Uterus (tissue), 4 donors: ENCODE measurements at places on chromosomes 11 and 22. TPM values are rescaled to one million over a fixed set of nuclear protein-coding genes. Genes with fewer than 3 reads are reported as not detected.

The UPK3A gene
- total RNA-seq, result not detected

The TEX54 gene
- total RNA-seq, result not detected

The TUB gene
- 53.9 TPM for total RNA-seq

The VPREB1 gene
- not detected for total RNA-seq

The JHY gene
- 1.7 TPM for total RNA-seq

The MDK gene
- 305 TPM for total RNA-seq

The MICALL1 gene
- total RNA-seq, result 66.3 TPM

The MMP27 gene
- not detected for total RNA-seq

The IL18 gene
- total RNA-seq, result 1.2 TPM

The SYNGR1 gene
- 42.7 TPM for total RNA-seq

The MGAT3 gene
- 9.5 TPM for total RNA-seq

The RAG2 gene
- total RNA-seq, result not detected

The SHANK3 gene
- total RNA-seq, result 101 TPM

The PNPLA3 gene
- total RNA-seq, result 0.58 TPM

The RBM14 gene
- 86.4 TPM for total RNA-seq

The CYTH4 gene
- total RNA-seq, result 6.1 TPM

The TSGA10IP gene
- not detected for total RNA-seq

The TSPO gene
- total RNA-seq, result 214 TPM

- no peak for DNase-seq
Measured at GRCh38 chr11:34791780-34792542, 124.2 kb downstream of the APIP start.

- no peak for DNase-seq
Measured at GRCh38 chr22:36424901-36425579, 37.3 kb upstream of the MYH9 start.

- no peak for DNase-seq
Measured at GRCh38 chr11:68266936-68267880, 4.6 kb downstream of the C11orf24 start.

DNA sequence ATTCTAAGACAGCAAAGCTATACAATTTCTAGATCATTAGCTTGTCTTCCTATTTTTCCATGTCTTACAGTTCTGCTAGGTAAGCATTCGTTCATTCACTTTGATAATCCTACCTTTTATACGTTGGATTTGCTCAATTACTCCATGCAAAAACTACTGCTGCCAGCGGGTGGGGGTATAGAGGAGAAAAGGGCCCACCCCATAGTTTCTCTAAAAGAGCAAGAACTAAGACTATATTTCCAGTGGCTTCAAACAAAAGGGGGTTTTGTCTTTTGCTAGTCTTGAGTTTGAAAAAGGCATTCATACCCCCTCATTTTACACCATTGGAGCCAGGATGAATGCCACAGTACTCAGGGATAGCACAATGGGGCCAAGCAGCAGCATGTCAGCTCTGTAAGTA is 155.7 kb downstream of the WT1 start:
- DNase-seq, result no peak

DNA sequence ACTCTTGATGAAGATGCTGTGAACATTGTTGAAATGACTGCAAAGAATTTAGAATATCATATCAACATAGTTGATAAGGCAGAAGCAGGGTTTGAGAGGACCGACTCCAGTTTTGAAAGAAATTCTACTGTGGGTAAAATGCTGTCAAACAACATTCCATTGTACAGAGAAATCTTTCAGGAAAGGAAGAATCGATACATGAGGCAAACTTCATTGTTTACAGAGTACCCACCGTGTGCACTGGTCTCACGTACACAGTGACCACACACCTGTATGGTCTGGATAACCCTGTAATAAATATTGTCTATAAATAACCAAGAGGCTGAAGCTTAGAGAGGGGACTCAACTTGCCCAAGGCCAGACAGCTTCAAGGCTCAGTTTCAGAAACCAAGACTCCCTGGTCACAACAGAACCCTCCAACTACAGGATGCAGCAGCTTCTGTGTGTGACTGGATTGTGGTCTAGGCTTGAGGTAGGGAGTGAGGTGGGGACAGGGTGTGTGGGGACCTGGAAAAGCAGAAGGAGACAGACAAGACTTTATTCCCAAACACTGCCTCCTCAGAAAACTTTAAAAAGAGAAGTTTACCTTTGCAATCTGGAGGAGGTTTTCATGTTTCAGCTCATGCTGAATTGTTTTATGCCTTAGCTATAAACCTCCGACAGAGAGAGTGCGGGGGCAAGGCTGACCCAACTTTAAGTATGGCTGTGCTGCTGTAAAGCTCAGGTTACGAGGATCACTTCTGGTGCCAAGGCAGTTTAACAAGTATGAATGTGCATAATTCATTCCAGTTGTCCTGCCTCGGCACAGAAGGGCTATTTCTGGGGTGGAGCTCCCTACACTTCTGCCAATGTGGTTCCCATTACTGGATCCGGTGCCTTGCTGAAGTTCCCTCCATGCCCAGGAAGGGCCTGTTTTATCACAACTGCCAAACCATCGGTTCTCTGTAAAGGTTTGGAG is 372.6 kb upstream of the NARS2 start:
- peak; percentile 71 for DNase-seq

- no peak for DNase-seq
Measured at GRCh38 chr11:11866203-11866602, 24.4 kb downstream of the USP47 start.

- peak; percentile 22 for DNase-seq
Measured at GRCh38 chr11:15941206-15941770, 415.1 kb downstream of the SOX6 start.

- no peak for DNase-seq
Measured at GRCh38 chr11:61054513-61054912, 47.8 kb upstream of the CD5 start.

DNA sequence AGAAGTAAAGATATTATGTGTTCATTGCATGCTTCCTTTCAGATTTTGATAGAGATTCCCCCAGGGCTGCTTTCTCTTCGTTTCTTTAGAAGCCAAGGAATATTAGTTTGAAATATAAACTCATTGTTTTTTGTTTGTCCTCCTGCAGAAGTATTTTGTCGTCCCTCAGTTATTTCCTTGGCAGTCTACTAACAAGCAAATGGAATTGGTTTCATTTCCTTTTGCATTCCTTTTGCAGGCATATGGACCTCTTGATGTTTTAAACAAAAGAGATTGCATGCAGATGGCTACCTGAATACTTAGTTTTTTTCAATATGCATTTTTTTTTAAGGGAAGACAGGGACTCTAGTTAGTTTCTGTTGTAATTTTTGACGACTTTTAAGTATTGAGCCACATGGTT is 62.2 kb downstream of the BCL2L13 start:
- DNase-seq, result no peak

DNA sequence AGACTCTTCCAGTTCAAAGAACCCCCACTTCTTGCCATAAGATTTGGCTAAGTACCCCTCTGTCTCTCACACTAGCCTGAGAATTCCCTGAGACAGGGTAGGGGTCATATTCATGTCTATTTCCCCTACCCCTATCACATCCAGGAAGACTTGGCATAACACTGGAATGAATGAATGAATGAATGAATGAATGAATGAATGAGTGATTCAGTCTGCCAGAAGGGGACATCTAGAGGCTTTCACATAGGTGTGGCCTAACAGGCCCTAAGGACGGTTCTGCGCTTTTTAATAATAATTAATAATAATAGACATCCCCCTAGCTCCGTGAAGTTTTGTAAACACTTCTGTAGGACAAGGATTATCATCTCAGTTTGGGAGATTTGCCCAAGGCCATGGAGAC is 415.7 kb downstream of the TENM4 start:
- DNase-seq, result no peak

DNA sequence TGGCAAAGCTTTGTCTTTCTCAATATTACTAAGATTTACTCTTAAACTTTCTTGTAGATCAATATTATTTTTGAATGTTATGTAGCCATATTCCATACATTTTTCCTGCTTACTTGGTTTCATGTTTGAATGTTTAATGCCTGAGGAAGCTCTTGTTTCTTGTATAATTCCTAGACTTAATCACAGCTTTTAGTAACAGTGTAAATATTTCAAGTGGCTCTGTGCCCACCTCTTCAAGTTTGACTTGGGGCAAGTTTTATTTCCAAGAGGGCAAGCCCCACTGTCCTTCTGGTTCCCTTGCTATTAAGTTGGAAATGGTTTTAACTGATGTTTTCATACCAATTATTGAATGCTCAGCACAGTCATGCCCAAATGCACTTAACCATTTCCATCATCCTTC is 1004.1 kb downstream of the OPCML start:
- no peak for DNase-seq

GRCh38 chr22:49297871-49298721 is 529.6 kb downstream of the BRD1 start:
- no peak for DNase-seq

DNA sequence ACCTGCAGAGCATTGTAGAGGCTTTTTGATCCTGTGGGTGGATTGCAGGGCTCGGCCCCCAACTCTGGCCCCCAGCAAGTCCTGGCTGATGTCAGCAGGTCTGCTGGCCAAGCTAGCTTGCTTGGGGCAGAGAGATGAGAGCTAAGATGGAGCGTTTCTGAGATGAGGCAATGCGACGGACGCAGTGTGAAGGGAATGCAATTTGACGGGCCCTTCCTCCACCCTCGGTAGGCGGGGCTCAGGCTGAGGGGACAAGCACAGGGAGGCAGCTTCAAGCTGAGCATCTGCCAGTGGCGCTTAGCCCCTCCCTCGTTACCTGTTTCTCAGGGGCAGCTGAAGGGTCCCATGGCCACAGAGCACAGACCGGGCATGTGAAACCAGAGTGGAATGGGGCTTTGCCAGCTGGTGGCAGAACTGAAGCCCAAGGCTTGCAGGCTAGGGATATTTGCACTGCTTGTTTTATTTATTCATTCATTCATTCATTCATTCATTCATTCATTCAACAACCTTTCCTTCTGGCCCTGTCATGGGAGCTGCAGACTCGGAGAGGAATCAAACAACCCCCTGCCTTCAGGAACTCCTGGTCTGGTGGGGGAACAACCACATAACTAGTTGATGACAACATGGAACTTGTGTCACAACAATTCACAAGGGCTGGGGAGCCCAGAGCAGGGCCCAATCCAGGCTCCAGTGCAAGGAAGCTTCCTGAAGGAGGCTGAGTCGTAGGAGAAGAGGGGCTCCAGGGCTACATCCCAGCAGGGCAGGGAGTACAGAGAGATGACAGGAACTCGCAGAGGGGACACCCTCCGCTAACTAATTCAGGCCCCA is 66.8 kb downstream of the THAP12 start:
- DNase-seq, result no peak

GRCh38 chr11:27255447-27255828 is 107.6 kb downstream of the CCDC34 start:
- no peak for DNase-seq

DNA sequence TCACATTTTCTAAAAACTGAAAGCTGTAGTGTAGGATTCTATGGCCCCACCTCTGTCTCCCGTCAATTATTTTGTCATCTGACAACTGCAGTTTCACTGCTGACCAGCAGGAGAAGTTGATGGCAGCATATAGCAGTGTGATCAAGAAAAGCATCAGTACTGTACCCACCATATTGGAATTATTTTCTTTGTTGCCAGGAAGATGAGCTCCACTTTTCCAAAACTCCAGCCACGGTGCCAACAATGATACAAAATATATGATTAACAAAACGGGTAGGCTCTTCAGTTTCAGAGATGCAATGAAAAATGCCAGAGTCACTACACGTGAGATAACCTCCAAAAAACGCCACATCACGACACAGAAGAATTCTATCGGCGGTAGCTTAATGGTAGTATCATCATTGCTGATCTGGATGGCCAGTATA is 41.3 kb downstream of the XKR3 start:
- no peak for DNase-seq

- DNase-seq, result no peak
Measured at GRCh38 chr22:29635734-29636357, 32.4 kb downstream of the NF2 start.

GRCh38 chr11:18397921-18398320 is 3.6 kb downstream of the LDHA start:
- no peak for DNase-seq

DNA sequence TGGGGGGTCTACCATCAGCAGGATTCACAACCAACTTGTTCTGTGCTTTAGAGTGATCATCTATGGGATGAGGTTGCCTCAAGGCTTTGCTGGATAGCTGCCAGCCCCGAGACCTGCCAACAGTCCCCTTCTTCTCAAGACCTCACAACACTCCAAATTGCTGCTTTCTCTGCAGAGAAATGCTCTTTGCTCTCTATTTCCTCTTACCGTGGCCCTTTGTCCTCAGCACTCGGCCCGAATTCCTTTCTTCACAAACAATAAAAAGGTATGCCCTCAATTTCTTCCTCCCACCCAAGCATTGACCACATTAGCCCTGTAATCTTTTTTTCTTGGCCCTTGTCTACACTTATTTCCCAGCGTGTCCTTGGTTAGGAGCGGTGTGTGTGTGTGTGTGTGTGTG is 147.4 kb upstream of the SNX19 start:
- no peak for DNase-seq

DNA sequence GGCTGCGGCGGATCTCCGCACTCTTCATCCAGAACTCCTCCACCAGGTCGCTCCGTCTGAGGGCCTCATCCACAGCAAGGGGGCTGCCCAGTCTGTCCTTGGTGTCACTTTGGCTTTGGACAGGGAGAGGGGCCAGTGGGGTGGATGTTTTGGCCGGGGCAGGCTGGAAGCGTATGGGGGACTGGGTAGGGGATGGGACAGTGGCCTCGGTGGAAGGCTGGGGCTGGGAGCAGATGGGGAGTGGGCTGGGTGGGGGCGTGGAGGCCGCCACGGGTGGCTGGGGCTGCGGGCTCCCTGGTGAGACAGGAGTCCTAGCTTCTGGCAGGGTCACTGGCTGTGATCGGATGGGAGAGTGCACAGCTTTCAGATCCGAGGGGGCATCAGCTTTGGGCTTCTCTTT is 44.4 kb upstream of the BID start:
- DNase-seq, result no peak

- no peak for DNase-seq
Measured at GRCh38 chr11:69494851-69495250, 13.4 kb downstream of the LINC01488 start.

GRCh38 chr11:86580535-86580934 is 91.9 kb downstream of the ME3 start:
- no peak for DNase-seq

DNA sequence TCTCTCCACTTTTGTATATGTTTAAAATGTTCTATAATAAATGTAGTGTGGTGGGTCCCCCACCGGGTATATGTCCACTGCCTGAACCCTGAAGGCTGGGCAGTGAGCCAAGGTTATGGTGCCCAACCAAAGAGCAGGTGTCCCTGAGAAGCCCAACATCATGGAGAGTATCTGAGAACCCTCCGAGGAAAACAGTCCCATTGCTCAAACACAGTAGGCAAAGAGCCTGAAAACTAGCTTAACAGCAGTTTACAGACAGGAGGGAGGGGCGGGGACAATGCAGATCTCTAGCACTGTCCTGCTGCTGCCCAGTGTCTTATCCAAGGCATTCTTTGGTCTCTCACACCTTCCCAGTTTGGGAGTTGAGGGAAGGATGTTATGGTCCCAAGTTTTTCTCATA is 91.0 kb downstream of the TMPRSS5 start:
- no peak for DNase-seq

DNA sequence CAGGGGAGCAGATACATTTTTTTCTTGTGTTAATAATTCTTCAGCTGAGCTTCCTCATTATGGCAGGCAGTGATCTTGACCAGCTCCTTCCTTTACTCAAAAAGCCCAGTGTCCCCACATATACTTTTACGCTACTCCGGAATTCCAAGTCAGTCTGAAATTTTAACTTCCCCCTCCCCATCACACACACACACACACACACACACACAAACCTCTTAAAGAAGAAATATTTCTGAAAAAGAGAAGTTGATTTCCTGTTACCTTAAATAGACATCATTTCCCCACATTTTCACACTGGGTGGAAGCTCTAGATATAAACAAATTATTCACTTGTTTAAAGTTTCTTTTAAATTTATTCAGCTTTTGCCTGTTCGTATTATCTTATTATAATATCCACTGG is 113.9 kb downstream of the DBX1 start:
- no peak for DNase-seq

- DNase-seq, result no peak
Measured at GRCh38 chr11:11670574-11670973, 48.8 kb upstream of the GALNT18 start.
